ENCODE measurements at places on chromosomes 16 and 17.

- no peak for DNase-seq
These were observed 8.7 kb upstream of the BCO1 start for GRCh38 chr16:81229811-81230210.

DNA sequence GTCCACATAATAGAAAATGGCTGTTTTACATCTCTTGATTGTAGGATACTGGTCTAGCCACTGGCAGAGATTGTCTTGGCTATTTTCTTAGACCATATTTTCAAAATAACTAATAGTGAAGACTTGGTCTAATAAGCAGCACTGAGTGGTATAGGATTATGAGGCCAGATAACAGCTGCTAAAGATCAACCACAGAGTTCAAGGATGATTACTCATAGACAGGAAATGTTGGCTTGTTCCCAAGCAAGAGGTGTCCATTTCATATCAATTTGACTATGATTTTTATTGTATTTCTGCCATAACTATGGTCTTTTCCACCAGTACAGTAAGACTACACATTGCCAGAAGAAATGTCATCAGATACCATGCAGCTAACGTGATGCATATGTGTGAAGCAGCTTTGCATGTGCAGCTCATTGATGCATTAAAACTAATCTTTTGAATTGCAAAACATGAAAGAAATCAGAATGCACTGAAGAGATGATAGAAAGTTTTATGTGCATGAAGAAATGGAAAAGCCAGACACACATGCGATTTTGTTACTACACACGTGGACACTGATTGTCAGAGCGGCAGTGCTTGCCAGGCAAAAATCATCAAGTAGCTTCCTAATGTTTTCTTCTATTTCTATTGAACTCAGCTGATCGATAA lies 693.3 kb downstream of the CDH11 start:
- no peak for DNase-seq

GRCh38 chr16:75452464-75453190 lies 11.9 kb downstream of the TMEM170A start:
- no peak for DNase-seq

GRCh38 chr16:72985148-72985941 lies 62.6 kb downstream of the ZFHX3 start:
- no peak for DNase-seq

DNA sequence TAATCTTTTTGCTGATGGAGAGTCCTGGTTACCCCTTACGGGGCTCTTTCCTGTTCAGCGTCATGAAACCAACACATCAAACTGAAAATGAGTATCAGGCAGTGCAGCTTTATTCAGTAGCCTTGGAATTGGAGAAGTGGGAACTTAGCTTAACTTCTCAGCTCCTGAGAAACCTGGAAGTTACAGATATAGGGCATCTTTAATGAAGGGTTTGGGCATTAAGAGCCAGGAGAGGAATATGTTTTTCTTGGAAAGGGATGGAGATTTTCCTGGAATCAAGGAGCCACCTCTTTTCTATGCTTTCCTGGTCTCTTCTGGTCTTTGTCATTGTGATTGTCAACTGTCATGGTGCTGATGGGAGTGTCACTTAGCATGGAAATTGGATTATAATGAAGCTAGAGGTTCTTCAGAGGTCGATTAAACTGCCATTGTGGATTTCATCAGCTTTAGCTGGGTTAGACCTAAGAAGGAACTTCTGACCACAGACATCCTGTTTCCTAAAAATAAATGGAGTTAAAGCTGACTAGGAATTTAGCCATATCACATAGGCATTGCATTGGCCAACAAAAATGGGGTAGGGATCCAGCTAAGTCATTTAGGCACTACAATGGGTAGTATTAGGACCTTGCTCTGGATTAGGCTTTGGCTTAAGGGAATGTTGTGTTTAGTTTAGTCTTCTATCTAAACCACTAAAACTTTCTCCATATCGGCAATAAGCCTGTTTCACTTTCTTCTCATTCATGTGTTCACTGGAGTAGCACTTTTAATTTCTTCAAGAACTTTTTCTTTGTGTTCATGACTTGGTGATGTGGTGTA lies 186.4 kb downstream of the BCAS3 start:
- no peak for DNase-seq

DNA sequence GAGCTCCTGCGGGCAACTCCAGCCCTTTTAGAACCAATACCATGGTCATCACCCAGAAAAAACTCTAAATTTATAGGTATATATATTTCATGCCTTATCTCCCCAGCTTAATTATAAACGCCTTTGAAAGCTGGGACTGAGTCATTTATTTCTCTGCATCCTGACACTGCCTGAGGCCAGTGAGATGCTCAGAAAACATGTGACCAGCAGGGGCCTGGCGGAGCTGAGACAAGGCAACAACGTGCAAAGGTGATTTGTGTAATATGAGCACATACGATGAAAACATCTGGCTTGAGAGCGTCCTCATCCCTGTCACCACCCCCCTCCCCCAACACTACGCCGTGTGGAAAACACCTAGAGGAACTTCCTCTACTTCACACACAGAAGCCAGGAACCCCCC lies 22.7 kb downstream of the NXN start:
- DNase-seq: no peak

- DNase-seq: no peak
These were observed 245.7 kb downstream of the PRKCA start for GRCh38 chr17:66548158-66548557.

DNA sequence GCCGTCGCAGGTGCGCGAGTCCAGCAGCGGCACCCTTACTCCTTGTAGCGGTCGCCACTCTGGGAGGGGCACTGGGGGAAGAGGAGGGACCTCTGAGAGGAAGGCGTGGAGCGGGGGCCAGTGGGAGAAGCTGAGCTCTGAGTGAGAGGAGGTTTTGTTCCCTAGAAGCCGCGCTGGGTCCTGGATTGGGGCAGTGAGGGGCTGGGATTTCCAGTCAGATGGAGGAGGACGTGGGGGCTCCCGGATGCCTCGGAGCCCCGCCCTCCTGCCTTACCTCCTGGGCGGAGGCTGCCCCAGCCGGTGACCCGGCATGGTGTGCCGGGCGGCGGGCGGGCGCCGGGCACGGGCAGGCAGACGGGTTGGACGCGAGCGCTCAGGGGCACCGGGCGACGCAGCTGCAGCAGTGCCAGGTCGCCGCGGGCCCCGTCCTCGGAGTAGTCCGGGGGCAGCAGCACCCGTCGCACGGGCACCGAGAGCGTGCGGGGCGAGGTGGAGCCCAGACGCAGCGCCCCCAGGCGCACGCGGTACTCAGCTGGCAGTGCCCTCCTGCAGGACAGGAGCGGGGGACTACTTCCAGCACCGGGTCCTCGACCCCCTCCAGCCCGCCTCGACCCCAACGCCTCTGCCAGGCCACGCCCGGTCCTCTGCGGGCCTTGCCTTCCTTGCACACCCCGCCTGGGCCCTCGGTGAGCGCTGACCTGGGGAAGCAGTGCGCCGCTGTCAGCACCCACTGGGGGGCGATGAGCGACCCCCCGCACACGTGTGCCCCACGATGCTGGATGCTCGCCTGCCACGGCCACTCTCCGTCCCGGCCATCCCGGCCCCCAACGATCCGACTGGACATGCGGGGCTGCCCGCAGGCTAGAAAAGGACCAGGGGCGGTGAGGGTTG lies 2.0 kb downstream of the PRSS33 start:
- DNase-seq: peak; percentile 53

GRCh38 chr16:10740000-10740844 lies 3.4 kb upstream of the NUBP1 start:
- DNase-seq: no peak

- no peak for DNase-seq
These were observed 144.2 kb downstream of the IRF8 start for GRCh38 chr16:86042996-86043725.

- no peak for DNase-seq
These were observed 2.0 kb downstream of the WSCD1 start for GRCh38 chr17:6072157-6072556.

- no peak for DNase-seq
These were observed 123.7 kb downstream of the STX8 start for GRCh38 chr17:9451934-9452333.

- DNase-seq: no peak
These were observed 327.2 kb upstream of the TNRC6C start for GRCh38 chr17:77631307-77631706.

GRCh38 chr17:29240968-29241963 lies 5.4 kb upstream of the CRYBA1 start:
- no peak for DNase-seq

DNA sequence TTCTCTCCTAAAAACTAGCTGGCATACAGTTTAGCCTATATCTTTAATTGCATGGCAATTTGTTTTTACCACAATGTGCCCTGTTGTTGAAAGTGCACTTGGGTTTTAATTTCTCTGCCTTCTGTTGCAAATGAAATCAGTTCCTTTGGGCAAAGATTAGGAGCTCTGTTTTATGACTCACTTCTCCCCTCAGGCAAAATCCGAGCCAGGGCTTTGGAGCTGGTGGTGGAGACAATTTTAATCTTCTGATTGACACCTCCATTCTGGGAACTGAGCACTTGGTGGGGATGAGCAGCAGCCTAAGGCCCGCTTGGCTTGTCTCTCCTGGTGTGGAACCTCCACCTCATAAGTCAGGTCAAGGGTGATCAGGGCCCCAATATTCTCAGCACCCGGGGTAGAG lies 13.3 kb upstream of the MYH8 start:
- no peak for DNase-seq

- no peak for DNase-seq
These were observed 116.2 kb downstream of the C17orf67 start for GRCh38 chr17:56717471-56717870.

GRCh38 chr17:65841089-65841488 lies 279.6 kb upstream of the AXIN2 start:
- DNase-seq: no peak

DNA sequence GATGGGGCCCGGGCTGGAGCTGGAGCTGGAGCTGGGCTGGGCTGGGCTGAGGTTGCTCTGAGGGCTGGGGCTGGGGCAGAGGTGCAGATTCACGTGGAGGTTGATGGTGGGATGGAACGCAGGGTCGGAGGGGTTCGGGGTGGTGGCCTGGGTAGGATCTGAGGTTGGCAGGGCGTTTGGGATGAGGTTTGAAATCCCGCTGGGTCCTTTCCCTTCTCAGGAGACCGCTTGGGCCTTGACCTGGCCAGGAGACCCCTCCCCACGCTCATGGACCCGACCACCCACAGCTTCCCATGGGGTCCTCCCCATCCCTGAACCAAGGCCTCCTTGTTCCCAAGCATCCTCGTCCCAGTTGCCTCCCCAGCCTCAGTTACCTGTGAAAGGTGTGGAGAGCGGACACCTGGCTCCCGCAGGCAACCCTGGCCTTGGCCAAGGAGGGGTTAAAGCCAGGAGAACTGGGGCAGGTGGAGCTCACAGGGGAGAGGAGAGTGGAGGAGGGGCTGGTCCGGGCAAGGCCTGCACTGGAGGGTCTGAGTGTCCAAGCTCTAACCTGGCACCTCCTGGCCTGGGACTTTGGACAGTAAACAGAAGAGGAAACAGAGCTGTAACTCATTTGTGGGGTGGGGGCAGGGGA lies at the start of gene ASGR2:
Gene ASGR2, minus strand, starts transcription at position 582 of the 634 bp plus-strand sequence. CDS start 582 bp downstream, outside the sequence.
- DNase-seq: no peak

- DNase-seq: no peak
These were observed 86.4 kb downstream of the N4BP1 start for GRCh38 chr16:48523415-48524204.

DNA sequence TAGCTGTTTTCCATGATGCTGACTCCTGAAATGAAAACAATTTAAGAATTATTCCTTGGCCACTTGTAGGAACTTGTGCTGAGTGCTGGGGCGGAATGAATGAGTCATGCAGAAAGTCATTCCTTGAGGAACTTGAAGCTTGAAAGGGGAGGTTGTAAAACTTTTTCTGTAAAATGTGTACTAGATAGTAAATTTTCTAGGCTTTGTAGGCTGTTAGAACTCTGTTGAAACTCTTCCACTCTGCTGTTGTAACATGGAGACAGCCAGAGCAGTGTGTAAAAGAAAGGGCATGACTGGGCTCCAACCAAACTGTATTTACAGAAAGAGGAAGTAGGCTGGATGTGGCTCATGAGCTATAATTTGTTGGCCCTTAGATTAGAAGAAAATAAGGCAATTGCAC lies 46.1 kb downstream of the ABCA8 start:
- DNase-seq: peak; percentile 63

DNA sequence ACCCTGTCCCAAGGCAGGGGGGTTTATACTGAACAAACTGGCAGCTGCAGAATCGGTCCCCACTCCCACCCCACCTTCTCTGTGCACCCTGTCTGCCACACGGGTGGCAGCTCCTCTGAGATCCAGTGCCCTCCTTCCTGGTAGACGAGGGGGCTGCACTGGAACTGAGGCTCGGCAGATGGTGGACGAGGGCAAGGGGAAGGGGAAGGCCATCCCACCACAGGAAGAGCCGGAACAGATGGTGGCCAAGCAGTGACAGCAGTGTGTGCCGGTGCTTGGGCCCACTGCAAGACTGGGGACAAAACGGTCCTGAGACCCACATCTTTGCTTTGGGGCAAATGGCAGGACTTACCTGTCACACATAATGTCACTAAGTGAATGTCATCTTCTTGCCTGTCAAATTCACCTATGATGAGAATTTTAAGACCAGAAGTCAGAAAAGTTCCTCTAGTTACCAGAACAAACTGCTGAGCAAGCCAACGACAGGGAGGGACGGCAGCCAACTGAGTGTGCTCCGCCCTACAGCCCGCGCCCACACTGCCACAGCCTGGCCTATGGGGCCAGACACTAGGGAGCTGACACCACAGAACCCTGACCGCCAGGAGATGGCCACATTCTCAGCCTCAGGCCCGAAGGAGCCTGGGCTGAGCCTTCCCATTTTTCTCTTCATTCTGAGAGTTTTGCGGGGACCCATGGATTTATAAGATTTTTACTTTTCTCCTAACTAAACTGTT lies 14.4 kb downstream of the NTAN1 start:
- DNase-seq: peak; percentile 72

DNA sequence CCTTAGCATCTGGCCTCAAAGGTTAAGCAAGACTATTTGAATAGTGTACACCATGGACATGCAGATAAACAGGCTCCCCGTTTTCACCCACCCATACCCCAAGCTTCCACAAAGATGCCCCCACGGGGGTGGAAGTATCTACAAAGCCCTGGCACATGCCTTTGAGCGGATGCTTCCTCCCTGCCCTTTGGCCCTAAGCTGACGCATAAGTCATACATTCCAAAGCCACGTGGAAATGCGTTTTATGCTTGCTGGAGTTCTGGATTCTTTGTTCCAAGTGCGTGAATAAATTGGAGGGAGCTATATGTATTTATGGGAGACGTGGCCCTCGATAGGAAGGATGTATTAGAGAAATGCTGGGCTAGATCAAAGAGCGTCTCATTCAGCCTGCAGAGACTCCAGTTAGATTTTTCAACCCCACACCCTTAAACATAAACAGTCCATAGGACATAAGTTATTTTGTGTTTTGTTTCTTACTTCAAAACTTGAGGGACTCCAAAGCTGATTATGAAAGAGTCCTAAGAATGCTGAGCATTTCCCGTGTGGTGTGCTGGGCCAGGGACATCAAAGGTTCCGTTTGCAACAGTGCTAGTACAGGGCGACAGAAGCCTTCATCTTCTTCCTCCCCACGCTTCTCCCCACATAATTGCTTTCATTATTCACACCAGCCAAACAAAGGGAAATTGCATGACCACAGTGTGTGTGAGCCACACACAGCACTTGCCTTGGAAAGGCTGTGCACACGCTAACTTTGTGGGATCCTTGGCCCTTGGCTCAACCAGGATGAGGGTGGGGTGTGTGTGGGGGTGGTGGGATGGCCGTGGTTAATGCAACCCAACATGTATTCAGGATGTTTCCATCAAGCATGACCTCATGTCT lies 73.6 kb downstream of the WIPI1 start:
- DNase-seq: no peak

- no peak for DNase-seq
These were observed 94.0 kb downstream of the SKAP1 start for GRCh38 chr17:48335858-48336500.

Data from Peyer's patch (tissue), 4 donors.